Ovary (tissue), 10 donors: ENCODE measurements at places on chromosomes 13 and 19. TPM values are rescaled to one million over a fixed set of nuclear protein-coding genes. Genes with fewer than 3 reads are reported as not detected.
A peak's percentile ranks its signal among the peaks of the same experiment; 100 is the strongest.

- peak; percentile 78 for DNase-seq
These were observed 801 bp downstream of the KCTD12 start for GRCh38 chr13:76885203-76886004.

- no peak for DNase-seq
These were observed 97.9 kb downstream of the UGGT2 start for GRCh38 chr13:95955255-95955654.

- no peak for DNase-seq
These were observed 3.7 kb downstream of the ZNF444 start for GRCh38 chr19:56144831-56145230.

GRCh38 chr19:30022659-30023058, 80.6 kb downstream of the URI1 start:
- DNase-seq = no peak

DNA sequence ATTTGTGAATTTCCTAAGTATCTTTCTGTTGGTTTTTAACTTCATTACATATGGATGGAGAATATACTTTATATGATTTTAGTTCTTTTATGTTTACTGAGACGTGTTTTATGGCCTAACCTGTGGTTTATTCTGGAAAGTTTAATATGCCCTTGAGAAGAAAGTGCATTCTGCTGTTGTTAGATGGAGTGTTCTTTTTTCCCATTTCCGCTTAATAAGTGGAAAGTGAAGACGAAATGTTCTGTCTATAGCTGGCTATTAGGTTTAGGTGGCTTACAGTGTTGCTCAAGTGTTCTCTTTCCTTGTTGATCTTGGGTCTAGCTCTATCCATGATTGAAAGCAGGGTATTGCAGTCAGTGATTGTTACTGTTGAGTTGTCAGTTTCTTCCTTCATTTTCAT, 17.2 kb upstream of the TIMM50 start:
- DNase-seq = no peak

GRCh38 chr13:112880221-112880641, 88.8 kb upstream of the MCF2L start:
- DNase-seq = no peak

DNA sequence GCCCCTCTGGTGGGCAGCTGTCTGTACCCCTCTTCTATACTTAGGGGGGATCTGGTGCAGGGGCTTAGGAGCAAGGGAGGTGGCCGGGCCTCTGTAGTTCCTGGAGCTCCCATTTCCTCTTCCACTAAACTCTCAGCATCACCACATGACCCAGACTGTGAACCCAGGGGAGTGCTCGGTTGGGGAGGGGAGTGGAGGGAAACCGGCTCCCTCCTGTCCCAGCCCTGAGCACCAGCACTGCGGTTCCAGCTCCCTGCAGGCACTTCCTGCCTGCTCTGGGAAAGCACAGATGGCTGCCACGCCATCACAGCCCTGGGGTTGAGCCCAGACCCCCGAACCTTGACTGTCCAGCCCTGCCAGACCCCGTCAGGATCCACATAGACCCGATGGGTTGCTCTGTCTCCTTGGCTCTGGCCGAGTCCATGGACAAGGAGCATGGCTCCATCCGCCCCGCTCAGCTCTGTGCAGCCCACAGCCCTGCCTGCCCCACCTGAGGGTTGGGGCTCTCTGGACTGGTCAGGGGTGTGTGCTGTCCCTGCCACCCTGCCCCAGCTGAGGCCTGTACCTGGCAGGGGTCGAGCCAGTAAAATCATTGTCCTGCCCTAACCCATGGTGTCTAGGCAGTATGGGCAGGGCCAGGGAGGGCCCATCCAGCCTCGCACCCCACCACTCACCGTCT, 36.0 kb upstream of the SLC7A10 start:
- DNase-seq = no peak

DNA sequence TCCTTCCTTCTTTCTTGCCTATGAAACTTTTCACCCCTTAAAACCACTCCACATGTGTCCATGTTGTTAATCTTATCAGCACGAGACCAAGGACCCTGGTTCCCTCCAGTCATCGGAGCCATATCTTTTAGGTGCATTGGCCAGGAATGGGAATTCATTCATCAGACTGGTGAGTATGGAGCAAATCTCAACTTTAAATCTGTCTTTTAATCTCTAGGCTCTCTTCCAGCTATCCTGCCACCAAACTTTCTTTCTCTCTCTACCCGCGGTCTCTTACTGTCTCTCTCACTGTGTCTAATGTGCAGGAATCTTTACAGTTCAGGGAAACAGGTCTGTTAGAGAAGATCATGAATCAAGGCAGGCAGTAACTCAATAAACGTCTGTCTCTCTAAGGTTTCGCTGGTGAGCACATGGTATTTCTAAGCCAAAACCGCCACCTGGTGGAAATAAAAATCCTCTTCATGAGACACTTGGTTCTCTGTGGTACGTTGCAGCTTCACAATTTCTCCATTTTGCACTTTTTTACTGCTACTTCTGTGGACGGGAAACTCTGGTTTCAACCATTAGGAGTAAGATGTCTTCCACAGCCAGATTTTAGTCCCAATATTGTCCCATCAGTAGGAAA, 16.1 kb downstream of the LGALS16 start:
- no peak for DNase-seq

DNA sequence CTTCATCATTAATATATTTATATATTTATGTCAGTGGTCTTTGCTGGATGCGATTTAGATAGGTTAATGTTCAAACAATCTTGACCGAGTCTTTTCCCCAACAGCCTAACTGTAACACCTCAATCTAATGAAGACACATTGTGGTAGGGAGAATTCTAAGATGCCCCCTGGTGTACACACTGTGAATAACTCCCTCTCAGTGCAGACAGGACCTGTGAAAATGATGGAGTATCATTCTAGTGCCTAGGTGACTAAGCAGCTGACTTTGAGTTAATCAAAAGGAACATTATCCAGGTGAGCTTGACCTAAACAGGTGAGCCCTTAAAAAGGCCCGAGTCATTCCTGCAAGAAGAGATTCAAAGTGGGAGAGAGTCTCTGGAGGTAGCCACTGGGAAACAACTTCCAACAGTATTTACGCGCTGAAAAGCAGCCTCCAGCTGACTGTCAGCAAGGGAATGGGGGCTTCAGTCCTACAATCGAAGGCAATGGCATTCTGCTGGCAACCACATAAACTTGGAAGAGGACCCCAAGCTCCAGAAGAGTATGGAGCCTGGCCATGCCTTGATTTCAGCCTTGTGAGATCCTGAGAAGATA, 28.0 kb upstream of the KBTBD7 start:
- no peak for DNase-seq

DNA sequence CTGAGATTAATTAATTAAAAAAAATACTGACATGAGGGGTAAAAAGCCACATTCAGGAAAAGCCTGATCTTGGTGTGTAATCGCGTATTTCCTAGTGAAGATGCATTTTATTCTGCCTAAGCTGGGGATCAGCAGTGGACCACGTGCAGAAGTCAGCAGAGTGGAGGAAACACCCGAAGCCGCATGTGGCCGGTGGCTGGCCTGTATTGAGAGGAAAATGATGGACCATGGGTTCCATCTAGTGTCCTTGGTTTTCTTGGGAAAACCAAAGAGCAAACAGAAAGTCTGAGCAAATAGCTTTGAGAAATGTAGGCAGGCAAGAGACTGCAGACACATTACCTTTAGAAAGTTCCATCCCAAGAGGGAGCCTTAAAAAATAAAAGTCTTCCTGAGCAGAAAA, 23.7 kb upstream of the SHISA2 start:
- no peak for DNase-seq

- DNase-seq = no peak
These were observed 20.9 kb downstream of the MAP2K2 start for GRCh38 chr19:4103080-4103433.

DNA sequence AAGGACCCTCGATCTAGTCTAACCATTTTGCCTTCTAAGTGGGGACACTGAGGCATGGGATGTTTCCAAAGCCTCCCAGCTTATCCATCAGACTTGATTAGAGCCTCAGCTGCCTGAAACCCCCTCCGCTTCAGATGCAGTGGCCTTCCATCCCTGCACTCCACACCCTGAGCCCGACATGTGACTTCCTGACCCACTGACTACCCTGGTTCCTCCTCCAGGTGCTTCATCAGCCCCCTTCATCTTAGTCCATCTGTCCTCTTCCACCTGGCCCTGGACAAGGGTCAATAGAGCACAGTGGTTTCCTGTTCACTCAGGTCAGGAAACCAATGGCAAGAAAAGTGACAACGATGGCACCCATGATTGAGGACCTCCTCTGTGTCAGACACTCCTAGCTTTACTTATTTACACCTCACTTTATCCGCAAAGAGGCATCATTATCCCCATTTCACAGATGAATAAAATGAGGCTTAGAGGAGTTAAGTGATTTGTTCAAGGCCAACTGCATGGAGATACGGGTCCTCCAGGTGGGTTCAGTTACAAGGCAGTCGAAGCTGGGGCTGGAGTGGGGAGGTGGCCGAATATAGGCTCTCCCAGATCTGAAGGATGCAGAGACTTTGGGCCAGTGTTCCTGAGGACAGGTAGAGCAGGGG, 81.6 kb upstream of the TM9SF2 start:
- DNase-seq = peak; percentile 13

DNA sequence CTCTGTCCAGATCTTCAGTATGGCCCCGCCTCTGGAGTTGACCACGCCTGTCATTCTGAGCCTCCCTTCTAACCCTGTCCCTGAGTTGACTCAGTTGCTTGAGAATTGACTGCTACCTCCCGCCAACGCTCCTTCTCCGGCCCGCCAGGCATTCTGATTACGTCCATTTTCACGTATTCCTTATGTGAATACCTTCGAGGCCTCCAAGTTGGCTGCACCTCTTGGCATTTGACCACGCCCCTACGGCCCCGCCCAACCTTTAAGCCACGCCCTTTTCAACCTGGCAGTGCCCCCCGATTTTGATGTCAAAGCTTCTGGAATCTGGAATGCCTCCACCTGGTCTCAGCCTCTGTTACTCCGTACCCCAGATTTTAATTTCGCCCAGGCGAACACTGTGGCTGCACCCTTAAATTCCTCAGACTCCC, 1.7 kb upstream of the EML2 start:
- peak; percentile 45 for DNase-seq

GRCh38 chr19:34808566-34808965, 35.6 kb upstream of the ZNF599 start:
- DNase-seq = no peak

GRCh38 chr19:2237869-2238153, 1.2 kb downstream of the SF3A2 start:
- DNase-seq = no peak

C19orf25 gene
- polyA plus RNA-seq = 26.3 TPM

NLRP7 gene
- polyA plus RNA-seq = 0.64 TPM

ZNF816 gene
- 5.2 TPM for polyA plus RNA-seq

TMC4 gene
- polyA plus RNA-seq = 0.79 TPM

TTC9B gene
- not detected for polyA plus RNA-seq

ZNF730 gene
- 0.54 TPM for polyA plus RNA-seq

S1PR2 gene
- polyA plus RNA-seq = 5.1 TPM
